ENCODE measurements at places on chromosomes 5 and 9. TPM values are rescaled to one million over a fixed set of nuclear protein-coding genes. Genes with fewer than 3 reads are reported as not detected.

DNA sequence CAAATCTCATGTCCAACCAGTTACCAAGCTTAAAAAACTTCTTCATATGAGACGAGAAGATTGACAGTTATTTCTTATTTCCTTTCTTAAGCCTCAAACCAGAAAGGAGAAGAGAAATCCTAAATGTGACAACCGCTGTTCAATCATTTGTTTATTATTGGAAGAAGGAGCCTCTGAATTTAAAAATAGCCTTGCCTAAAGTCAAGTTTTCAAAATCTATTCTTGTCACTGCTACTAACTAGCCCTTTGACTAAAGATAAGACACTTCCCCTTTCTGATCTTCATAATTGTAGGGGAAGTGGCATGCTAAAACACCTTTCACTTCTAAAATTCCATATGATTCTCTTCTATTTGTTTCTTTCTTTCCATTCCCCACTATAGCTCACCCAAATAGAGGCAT is 106.2 kb upstream of the EMB start:
- no peaks in the 10 kb centered on the region for H3K4me1 ChIP-seq
- no peaks in the 10 kb centered on the region for H3K27me3 ChIP-seq
- H3K36me3 ChIP-seq = no peaks in the 10 kb centered on the region
- H3K4me3 ChIP-seq = no peak overlapping the region
- DNase-seq = no peak

GRCh38 chr9:91417602-91418214 is 5.9 kb downstream of the NFIL3 start:
- DNase-seq = no peak
- no peaks in the 10 kb centered on the region for H3K36me3 ChIP-seq
- H3K27me3 ChIP-seq = no peaks in the 10 kb centered on the region

The PRDM9 gene
- total RNA-seq = not detected

DNA sequence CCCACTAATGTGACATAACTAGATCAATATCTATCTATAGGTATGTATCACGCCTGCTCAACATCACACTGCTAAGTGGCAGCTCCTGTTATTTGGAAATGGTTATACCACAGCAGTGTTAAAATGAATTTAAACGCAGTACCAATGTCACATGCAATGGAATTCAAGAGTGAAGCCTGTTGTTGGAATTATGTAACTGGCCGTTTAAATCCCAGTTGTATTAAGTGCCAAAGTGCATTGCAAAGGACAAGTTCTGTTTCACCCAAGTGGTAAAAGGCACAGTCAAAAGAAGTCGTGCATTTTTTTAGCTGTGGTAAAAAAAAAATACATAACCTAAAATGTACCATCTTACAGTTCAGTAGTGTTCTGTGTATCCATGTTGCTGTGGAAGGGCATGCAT is 4.3 kb downstream of the NTRK2 start:
- no peak overlapping the region for H3K4me3 ChIP-seq
- peaks cover 26% of the 10 kb centered on the region for H3K27me3 ChIP-seq
- DNase-seq = no peak
- peaks cover 20% of the 10 kb centered on the region for H3K4me1 ChIP-seq
- H3K27ac ChIP-seq = no peak overlapping the region
- no peaks in the 10 kb centered on the region for H3K36me3 ChIP-seq

- H3K4me1 ChIP-seq = no peaks in the 10 kb centered on the region
- no peaks in the 10 kb centered on the region for H3K27me3 ChIP-seq
- no peak for DNase-seq
Measured at GRCh38 chr5:75031366-75031765, 21.0 kb downstream of the GCNT4 start.

GRCh38 chr5:40616781-40617180 is 62.9 kb upstream of the PTGER4 start:
- no peaks in the 10 kb centered on the region for H3K27me3 ChIP-seq
- H3K36me3 ChIP-seq = no peaks in the 10 kb centered on the region
- no peak overlapping the region for H3K4me3 ChIP-seq
- no peak overlapping the region for H3K27ac ChIP-seq
- DNase-seq = no peak
- H3K4me1 ChIP-seq = no peaks in the 10 kb centered on the region

- H3K27ac ChIP-seq = no peak overlapping the region
- no peaks in the 10 kb centered on the region for H3K36me3 ChIP-seq
- no peaks in the 10 kb centered on the region for H3K27me3 ChIP-seq
- DNase-seq = no peak
Measured at GRCh38 chr9:7315746-7316145, 483.8 kb downstream of the DMAC1 start.

The ST8SIA4 gene
- 3.3 TPM for total RNA-seq

DNA sequence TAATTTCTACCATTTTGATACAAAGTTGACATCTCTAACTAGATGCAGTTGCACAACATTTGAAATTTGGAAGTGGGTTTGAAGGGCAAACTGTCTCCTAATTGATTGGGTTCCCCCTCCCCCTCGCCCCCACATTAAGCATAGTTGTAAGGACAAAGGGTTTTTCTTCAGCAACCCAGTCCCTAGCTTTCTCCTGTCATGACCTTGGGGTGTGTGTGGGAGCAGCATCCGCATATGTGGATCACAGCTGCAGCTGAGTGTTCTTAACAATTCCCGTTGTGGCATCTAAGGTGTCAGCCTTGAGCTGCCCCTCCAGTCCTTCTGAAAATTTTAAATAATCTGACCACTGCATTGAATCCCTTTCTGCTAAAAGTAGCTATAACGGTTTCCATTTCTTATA is 141.3 kb upstream of the CDH10 start:
- no peaks in the 10 kb centered on the region for H3K36me3 ChIP-seq
- H3K27me3 ChIP-seq = no peaks in the 10 kb centered on the region
- no peak for DNase-seq
- no peaks in the 10 kb centered on the region for H3K4me1 ChIP-seq
- H3K4me3 ChIP-seq = no peak overlapping the region
- no peak overlapping the region for H3K27ac ChIP-seq

The TXNDC8 gene
- not detected for total RNA-seq

GRCh38 chr9:36560771-36561170 is 11.9 kb upstream of the MELK start:
- H3K4me1 ChIP-seq = no peaks in the 10 kb centered on the region
- H3K27me3 ChIP-seq = no peaks in the 10 kb centered on the region
- H3K27ac ChIP-seq = no peak overlapping the region
- no peak for DNase-seq
- H3K36me3 ChIP-seq = no peaks in the 10 kb centered on the region

- no peak overlapping the region for H3K4me3 ChIP-seq
- no peak overlapping the region for H3K27ac ChIP-seq
- no peak for DNase-seq
- no peaks in the 10 kb centered on the region for H3K27me3 ChIP-seq
- peaks cover 24% of the 10 kb centered on the region for H3K4me1 ChIP-seq
Measured at GRCh38 chr5:129065721-129066120, 28.8 kb upstream of the ISOC1 start.

Data from esophagus muscularis mucosa (tissue), 4 donors.